ENCODE measurements at places on chromosomes 7 and 10.

- DNase-seq = no peak
Observed at GRCh38 chr7:121561717-121562116, 165.6 kb upstream of the FAM3C start.

DNA sequence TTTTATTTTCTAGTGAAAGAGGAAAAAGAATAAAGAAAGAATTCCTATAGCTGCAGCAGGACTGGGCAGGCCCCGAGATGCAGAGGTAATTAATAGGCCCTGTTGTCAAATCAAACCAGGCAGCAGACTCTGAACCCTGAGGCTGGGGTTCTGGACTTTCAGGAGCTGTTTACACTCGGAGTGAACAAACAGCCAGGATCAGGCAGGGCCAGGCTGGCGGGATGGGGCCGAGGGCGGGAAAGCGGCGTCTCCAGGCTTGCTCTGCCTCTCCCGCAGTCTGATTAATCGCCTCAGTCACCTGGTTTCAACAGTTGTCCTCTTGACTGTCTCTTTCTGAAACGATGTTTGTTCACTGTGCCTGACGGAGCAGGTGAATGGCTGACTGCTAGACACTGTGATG, 675.4 kb upstream of the FOXK1 start:
- DNase-seq = peak; percentile 89

DNA sequence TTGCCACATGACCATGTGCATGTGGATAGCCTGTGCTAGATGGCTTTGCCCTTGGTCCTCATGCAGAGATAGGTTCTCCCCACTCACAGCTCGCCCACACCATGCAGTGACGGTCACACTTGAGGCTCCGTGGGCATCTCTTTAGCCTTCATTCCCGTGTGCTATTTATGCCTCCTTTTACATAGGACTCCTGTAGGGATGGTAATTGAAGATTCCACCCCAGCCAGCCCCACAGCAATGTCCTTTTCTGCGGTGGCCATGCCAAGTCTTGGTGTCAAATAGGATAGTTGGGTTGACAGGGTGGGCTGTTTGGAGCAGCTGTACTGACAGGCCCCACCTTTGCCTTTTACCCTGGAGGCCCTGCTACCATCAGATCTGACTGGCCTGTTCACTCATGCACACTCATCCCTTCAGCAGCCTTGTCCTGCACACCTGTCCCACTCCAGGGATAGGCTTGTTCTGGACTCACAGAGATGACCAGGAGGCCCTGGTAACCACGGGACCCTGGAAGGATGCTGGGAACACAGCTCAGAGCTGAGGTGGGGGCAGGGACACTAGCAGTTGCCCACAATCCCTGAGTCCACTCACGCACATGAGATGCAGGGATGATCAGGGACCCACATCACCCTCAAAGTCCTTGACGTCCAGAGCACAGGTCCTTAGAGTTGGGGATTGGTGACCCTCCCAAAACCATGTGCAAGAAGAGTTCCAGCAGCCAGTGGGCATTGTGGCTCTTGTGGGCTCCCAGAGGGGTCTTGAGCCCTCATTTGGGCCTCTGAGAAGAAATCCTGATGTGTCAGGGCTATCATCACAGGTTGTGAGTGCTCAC, 71.2 kb downstream of the ADCY1 start:
- peak; percentile 68 for DNase-seq

GRCh38 chr10:45280113-45280760, 35.2 kb downstream of the OR13A1 start:
- DNase-seq = no peak

Data from mesenteric fat pad (tissue), 1 donor.